ENCODE measurements at places on chromosomes 7 and 10.

DNA sequence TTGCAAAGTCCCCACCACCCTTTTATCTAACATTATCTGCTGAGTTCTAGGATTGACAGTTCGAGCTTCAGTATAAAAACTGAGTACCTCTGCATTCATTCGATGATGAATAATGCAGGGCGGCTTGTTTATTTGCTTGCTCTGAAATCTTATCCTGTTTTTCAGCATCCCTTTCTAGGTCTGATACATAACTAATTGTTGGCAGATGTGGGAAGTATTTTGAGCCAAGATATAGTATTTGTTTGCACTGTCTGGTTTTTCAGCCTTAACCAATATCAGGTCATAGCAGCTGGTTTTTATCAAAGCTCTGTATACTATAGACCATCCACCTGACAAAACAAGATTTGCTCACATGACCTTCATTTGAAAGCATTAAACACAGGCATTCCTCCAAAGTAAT, 161.4 kb downstream of the TFEC start:
- DNase-seq = no peak

GRCh38 chr10:78254013-78254412, 220.3 kb downstream of the RPS24 start:
- DNase-seq = no peak

GRCh38 chr10:16828114-16828568, 10.9 kb upstream of the RSU1 start:
- peak; percentile 57 for DNase-seq

DNA sequence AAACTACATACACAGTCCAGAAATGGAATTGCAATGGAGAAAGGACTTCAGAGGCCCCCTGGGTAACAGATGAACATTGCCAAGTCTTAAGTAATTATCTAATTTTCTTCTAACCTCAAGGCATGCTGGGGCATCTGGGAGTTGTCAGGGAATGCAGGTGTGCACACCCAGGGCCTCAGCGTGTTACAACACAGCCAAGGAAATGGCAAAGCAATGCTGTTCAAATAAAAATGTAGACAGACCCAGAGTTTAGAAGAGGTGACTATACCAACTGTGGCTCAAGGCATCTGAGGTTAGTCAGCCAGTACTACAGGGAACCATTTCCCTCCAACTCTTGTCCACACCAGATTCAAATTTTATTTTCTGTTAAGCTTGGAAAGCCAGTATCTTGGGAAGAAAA, 73.6 kb downstream of the CCDC3 start:
- no peak for DNase-seq

DNA sequence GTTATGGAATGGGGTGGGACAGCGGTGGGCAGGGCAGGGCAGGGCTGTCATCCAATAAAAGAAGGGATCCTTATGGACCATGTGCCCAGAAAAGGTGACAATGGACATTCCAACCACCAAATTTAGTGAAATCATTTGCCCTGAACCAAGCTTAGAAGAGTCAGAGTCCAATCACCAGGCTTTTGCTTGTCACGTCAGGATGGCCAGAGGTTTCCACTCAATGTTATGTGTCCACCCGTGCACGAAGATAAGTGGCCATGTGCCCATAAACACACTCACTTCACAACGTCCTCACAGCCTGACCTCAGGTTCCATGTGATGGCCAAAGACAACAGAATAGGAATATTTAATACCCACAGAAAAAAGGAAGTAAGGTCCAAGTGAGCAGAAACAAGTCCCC, 36.6 kb upstream of the PLPP4 start:
- DNase-seq = no peak

DNA sequence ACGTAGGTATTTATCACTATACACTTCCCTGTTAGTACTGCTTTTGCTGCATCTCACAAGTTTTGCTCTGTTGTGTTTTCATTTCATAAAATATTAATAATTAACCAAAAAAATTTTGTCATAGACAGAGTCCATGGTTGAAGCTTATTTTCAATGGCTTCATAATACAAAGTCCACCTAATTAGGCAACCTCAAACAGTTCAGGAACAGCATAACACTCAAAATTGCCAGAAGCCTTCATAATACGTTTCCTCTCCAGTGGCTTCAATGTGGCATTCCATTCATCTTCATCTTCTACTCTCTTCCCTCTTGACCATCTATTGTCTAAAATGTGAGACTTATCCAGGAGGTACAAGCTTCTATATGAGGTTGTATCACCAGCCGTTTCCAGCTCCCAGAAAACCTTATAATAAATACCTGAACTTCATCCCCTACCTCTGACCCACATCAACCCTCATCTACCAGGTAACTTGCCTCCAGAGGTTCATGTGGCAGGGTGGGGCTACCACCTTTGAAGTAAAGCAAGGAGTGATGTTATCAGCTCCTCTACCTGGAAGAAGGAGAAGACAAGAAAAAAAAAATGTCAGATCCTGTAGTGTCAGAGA, 337.3 kb downstream of the MALRD1 start:
- DNase-seq = no peak

DNA sequence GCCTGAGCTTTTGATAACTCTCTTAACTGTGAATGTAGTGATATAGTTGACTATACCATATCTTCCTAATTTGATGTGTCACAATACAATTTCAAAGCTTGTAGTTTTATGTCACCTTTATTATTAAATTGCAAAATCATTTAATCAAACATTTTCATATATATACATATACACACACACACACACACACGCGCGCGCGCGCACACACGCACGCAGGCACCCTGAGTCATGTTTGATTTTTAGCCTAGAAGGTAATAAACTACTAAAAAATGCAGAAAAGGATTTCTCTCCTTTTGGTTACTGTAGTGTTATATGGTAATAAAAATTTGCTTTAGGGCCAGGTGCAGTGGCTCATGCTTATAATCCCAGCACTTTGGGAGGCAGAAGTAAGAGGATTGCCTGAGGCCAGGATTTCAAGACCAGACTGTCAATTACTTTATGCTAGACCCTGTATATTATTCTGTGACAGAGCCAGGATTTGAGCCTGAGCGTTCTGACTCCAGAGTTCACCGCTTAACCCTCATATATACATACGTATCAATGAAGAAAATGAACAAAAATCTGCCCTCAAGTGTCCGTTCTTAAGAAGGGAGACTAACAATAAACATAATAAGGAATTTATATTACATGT, 89.6 kb downstream of the PODXL start:
- no peak for DNase-seq

DNA sequence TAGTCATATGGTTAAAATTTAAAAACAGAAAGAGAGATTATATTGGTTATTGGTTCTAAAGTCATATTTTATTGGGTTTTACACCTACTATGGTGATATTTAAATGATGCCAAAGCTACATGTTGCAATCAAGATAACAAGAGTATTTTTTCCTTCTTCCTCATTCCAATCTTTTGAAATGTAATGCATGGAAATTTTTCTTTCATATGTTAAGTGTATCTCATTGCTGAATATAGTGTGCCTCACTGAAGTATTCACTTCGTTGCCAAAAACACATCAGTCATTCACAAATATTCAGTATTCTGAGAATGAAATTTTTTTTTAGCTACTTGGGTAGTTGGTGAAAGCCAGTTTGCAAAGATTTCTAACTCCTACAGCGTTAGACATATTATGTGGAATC, 19.5 kb downstream of the HDAC9 start:
- no peak for DNase-seq

GRCh38 chr7:92446869-92447344, 375 bp upstream of the GATAD1 start:
- DNase-seq = no peak

GRCh38 chr10:69901628-69902505, 100.2 kb downstream of the COL13A1 start:
- DNase-seq = peak; percentile 52

DNA sequence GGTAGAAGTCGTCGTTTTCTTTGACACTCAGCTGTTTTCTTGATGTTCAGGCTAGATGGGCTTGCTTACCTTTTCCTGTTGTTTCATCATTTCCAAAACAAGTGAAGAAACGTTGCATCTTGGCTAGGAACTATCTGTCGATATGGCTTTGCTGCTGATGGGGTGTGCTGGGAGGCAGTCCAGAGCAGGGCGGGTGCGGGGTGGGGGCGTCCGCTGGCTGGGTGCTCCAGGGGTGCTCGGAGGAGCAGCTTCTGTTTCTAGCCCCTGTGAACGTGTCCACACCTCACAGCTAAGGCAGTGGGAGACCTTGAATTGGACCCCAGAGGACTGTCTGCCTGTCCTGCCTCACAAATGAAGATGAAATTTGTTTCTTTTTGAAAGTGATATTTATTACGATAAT, 7.6 kb upstream of the SUN1 start:
- DNase-seq = no peak

DNA sequence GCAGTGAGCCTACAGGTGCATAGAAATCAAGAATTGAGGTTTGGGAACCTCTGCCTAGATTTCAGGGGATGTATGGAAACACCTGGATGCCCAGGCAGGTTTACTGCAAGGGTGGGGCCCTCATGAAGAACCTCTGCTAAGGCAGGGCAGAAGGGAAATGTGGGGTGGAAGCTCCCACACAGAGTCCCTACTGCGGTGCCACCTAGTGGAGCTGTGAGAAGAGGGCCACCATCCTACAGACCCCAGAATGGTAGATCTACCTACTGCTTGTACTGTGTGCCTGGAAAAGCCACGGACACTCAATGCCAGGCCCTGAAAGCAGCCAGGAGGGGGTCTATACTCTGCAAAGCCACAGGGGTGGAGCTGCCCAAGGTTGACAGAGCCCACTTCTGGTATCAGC, 533.5 kb downstream of the GPAM start:
- no peak for DNase-seq

GRCh38 chr10:18340496-18341051, 200.3 kb downstream of the CACNB2 start:
- no peak for DNase-seq

DNA sequence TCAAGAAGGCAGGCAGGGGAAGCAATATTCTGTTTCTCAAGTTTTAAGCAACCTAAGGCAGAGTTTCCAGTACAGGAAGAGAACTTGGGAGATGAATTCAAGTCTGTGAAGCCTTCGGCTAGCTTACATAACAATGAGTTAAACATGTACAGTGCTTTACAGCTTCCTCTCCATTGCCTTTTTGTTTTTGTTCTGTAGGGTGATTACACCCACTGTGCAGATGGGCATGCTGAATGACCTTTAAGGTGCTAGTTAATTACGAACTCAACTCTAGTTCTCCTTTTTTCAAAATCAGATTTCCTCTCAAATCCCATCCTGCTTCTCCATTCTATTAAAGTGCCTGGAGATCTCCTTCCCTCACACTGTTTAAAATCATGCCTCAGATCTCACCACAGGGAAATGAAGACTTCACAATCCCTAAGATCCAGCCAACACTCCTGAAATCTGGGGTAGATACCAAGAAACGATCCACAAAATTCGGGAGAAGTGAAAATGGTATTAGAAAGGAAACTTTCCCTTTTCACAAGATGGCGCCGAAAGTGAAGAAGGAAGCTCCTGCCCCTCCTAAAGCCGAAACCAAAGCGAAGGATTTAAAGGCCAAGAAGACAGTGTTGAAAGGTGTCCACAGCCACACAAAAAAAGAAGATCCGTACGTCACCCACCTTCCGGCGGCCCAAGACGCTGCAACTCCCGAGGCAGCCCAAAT, 16.8 kb upstream of the MSMB start:
- DNase-seq = no peak

GRCh38 chr10:13115832-13116803, 16.2 kb downstream of the OPTN start:
- no peak for DNase-seq

- no peak for DNase-seq
Measured at GRCh38 chr7:86339051-86339450, 304.7 kb upstream of the GRM3 start.

DNA sequence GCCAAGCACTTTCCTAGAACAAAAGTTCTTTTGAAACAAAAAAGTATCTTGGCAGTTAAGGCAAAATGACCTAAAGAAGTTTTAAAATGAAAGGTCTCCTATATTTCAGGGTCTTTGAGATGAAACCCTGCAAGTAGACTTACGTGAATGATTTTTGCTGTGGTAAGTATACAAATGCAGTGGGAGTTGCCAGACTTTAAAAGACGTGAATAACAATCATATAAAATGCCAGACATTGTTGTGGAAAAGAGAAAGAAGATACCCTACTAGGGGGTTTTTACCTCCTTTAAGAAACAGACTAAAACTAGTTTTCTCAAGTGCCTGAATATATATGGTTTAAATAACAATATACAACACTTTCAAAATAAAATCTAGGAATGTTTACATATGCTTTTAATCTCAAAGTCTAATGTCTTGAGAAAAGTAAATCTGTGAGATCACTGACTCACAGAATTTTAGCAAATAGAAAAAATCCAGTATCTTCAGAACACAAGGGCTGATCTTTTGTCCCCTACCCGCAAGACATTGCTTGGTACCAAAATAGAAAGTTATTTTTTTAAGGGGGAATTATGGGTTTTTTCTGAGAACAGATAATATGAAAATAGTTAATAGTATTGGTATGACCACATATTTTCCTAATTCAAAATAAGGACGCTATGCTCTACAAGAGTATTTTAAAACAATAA, 29.5 kb downstream of the LRRC17 start:
- DNase-seq = no peak

- no peak for DNase-seq
Measured at GRCh38 chr10:96910488-96911395, 78.6 kb downstream of the LCOR start.

DNA sequence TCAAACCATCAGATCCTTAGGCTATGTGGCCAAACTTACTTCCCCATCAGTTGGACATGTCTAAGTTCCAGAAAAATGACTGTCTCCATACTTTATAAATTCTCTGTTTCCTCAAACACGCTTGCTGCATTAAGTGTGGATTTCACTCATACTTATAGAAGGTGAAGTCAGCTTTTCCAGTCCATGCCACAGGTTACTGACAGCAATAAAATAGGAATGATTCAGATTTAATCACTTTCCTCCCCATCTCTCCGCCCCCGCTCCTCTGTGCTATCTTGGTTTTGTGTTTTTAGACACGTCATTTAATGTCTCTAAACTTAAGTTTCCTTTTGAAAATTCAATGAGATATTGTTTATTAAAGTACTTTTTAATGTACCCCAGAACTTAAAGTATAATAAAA, 1098.0 kb upstream of the C7orf33 start:
- no peak for DNase-seq

Data from liver (tissue), 10 donors.